ENCODE measurements at places on chromosomes 5 and 9.

- no peak for DNase-seq
Observed at GRCh38 chr9:108478431-108479332, 377.1 kb downstream of the ACTL7B start.

- no peak for DNase-seq
Observed at GRCh38 chr9:76370396-76371023, 23.7 kb downstream of the RFK start.

DNA sequence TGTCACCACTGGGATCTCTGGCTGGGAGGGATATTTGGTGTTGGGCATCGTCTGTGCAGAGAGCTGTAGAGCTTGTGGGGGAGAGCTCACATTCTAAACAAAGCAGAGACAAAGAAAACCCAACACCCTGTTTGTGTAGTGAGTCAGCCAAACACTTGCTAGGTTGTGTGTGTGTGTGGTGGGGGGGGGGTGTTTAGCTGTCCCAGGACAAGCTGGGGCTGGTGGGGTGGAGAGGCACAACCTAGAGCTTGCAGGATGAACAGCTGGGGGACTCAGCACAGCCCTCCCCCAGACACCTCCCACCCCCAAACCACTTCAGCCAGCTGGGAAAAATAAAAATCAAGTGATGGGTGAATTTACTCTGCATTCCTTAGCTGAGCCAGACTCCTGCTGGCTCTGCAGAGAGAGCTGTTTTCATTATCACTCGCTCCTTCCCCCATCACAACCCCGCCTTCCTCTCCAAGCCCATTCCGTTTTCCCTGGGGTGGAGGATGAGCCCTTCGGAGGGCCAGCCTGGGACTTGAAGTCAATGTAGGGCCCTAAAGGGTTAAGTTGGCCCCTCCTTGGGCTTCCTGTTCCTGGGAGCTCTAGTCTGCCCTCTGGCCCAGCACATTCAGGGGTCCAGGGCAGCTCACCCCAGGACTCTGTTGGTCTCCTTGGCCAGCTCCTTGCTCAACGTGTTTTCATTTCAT lies 2.6 kb downstream of the OLFML2A start:
- no peak for DNase-seq

- DNase-seq, result no peak
Observed at GRCh38 chr5:20323323-20323722, 335.3 kb upstream of the CDH18 start.

- no peak for DNase-seq
Observed at GRCh38 chr5:135465391-135466122, 13.4 kb upstream of the TIFAB start.

GRCh38 chr9:100731038-100731556 lies 153.2 kb downstream of the CAVIN4 start:
- no peak for DNase-seq

- DNase-seq, result no peak
Observed at GRCh38 chr5:133327946-133328401, 276.2 kb downstream of the HSPA4 start.

GRCh38 chr5:91367908-91368648 lies 15.0 kb downstream of the ARRDC3 start:
- DNase-seq, result no peak

All from left ventricle myocardium inferior (tissue), 1 donor.